ENCODE measurements at places on chromosomes 3 and 15.

DNA sequence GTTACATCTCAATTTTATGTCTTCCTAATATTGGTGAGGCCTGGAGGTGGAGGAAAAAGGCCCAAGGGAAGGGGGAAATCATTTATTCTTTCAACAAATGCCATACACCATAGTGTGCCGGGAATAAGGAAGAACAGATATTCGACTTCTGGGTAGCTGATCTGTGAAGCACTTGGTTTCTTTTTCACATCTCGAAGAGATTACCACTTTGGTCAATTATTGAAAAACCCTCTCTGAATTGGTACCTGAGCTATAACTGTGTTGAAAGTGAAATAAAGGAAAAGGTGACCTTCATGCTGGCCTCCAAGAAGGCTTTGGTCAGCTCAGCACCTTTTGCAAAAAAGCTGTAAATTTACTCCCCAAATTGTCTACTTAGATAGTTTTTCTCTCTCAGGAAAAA, 14.2 kb upstream of the MB21D2 start:
- ATAC-seq, result no peak

- ATAC-seq, result no peak
These were observed 687 bp downstream of the GPR176 start for GRCh38 chr15:39919411-39919747.

- no peak for ATAC-seq
These were observed at the start of gene TIMP4 for GRCh38 chr3:12158387-12159226. Gene TIMP4, minus strand, starts transcription at chr3:12158912. Its CDS starts 72 bp downstream, at chr3:12158840.

DNA sequence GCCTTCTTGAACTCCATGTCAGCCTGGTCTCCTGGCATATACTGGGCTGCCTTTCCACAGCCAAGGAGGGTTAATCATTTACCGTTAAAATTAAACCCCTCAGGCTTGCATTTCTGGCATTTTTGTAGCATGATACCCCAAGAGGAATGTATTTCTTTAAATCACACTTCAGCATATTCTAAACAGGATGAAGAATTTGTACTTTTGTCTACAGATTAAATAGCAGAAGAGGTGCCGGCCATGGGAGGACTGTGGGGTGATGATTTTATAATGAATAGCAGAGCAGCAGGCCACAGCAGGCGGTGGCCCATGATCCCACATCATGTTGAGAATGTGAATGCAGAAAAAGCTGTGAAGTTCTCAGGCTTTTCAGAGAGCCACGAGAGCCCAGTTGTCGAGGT, 90.2 kb downstream of the ARNT2 start:
- no peak for ATAC-seq

DNA sequence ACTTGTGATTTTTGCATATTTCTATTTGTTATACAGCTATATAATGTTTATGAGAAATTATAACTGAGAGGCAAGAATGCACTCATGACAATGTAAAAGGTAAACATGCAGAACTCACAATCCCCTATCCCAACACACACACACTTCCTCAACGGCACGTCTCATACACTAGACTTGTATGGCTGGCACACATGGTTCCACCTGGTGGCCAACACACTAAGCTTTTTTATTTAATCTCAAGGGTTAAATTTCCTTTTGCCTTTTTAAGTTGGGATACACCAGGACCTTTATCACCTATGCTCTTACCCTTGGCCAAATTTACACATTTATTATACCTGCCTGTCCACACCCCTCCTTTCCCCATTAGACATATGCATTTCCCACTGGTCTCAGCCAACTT, 88.6 kb upstream of the PSMD6 start:
- no peak for ATAC-seq

DNA sequence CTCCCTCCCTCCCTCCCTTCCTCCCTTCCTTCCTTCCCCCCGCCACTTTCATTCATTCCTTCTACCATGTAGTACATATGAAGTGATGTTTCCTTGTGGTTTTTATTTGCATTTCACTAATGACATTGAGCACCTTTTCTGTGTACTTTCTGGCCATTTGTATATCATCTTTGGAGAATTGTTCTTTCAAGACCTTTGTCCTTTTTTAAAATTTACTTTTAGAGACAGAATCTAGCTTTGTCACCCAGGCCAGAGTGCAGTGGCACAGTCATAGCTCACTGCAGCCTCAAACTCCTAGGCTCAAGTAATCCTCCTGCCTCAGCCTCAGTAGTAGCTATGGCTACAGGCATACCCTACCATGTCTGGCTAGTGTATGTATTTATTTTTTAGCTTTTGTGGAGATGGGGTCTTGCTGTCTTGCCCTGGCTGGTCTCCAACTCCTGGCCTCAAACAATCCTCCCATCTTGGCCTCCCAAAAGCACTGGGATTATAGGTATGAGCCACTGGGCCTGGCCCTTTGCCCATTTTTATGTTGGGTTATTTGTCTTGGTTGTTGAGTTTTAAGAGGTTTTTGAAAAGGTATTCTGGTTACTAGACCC, 42.0 kb upstream of the CTDSPL2 start:
- no peak for ATAC-seq

DNA sequence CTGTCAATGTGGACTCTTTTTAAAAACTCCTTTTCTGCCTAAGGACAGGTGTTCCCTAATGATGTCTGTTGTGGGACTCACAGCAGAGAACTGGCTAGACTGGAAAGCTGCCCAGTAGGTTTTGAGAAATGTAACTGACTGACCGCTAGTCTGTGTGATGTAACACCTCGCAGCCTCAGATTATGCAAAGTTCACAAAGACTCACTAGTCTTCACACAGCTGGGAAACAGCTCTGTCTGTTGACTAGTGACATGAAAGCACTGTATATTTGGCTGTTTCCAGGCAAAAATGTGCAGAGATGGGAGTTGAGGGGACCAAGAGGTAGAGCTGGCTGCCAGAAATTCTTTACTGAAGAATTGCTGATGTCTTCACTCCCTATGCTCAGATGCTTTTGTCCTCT, 10.3 kb downstream of the PDZRN3 start:
- no peak for ATAC-seq

DNA sequence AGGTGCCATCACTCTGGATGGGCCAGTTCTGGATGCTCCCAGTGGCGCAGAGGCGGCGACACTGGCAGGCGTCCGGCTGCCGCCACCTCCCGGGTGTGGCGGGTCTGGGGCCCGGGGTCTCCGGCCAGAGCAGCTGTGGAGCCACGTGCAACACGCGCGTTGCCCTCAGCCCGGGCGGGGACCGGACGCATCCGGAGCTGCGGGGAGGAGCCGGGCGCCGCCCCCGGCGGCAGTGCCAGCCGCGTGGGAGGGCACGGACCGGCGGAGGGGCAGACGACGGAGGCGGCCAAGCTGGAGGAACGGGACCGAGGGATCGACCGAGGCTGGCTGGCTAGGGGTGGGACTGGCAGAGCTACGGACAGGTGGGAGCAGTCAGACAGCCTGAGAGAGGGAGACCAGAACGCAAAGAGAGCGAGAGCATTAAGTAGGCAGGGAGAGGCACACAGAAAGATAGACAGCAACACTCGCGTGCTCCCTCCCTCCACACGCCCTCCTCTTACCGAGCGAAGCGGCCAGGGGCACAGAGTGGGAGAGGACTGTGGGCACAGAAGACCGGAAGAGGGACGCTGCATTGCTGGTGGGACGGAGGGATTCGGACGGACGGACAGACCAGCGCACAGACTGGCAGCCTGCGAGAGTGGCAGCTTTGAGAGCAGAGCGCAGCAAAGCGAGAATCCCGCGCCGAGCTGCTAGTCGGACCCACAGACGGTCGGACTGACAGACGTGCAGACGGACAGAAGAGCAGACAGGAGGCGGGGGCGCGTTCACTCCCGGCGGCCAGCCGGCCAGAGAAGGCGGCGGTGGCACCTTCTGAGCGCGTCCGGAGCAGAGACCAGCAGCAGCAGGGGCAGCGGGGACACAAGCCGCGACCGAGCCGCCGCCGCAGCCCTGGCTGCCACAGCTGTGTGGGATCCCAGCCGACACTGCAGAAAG, at the start of gene ARPP21:
ARPP21 (plus strand) TSS at position 272 of the 933 bp plus-strand sequence. CDS start 42,227 bp downstream, outside the sequence.
- peak; percentile 11 for ATAC-seq

GRCh38 chr15:80846031-80846815, 67.1 kb downstream of the CEMIP start:
- no peak for ATAC-seq

GRCh38 chr15:40550341-40551037, 14.4 kb downstream of the CCDC32 start:
- no peak for ATAC-seq

DNA sequence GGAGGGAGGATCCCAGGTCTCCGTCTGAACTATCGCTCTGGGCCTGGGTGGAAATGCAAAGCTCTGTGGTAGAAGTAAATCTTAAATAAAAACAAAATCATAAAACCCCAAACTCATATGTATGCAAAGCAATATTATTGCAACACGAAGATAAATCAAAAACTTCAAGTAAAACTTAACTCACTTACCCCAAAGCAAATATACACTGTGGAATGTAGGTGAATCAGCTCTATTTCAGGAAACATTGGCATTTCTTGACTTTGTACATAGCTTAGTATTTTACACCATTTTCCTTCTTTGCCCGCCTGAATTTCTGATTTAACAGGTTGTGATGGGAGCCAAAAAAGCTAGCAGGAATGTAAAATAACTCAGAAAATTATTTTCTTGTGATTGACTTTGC, 126.2 kb downstream of the TPRG1 start:
- ATAC-seq, result no peak

GRCh38 chr15:66128116-66128680, 125.4 kb downstream of the MEGF11 start:
- no peak for ATAC-seq

DNA sequence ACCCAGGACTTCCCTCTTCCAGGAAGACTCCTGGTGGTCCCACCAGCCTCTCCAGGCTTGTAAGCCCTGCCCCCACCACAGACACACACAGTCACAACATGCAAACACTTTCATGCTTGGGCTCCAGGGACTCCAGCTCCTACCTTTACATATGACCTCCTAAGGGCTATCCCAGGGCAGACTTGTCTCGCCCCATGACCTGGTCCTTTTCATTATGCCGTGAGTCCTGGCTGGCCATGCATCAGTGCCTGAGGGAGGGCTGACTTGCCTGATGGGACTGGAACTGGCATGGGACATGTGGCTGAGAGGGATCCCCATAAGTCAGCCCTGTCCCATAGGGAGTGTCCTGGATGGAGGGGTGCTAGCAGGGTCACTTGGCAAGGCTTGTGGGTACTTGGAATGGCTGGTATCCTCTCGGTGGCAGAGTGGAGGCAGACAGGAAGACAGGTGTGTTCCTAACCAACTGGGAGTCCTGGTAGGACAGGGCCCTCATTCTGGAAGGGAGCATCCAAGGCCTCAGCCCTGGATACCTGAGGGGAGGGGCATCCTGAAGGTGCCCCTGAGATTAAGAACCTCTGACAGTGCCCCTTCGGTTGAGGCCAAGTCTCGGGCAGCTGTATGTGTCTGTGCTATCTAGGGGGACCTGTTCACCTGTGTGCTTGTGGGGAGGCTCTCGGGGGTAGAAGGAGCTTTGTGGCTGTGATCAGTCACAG, 540 bp upstream of the HHATL start:
- no peak for ATAC-seq

DNA sequence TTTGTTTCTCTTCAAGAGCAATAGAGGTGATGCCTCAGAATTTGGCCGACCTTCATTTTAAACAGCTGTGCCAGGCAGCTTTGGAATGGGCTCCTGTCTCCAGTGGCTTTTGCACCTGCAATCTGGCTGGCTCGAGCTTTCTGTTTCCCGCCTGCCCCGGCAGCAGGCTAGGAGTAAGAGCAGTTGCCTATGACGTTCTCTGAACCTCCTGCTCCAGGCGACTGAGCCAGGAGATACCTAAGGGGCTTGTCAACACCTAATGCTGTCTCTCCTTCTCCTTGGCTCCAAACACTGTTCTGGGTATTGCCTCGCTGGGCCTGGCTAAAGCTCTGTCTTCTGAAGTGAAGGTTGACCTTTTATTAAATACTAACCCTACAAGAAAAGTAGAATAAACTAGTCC, 229.9 kb downstream of the LRRN1 start:
- no peak for ATAC-seq

DNA sequence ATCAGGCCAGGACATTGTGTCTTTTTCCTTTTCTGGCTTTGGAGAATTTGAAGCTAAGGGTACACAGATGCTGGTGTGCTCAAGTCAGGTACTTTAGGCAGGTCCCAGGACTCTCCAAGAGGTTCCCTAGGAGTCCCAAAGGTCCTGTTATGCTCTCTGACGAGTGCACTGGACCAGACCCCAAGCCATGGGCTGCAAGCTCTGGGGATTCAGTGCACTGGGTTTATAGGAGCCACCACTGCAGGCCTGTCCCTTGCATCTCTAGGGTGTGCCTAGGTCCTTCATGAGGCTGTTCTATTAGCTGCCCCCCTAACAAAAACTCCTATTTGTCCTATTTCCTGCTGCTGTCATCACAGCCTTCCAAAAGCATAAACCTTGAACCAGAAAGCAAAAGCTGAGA, 31.9 kb upstream of the BFSP2 start:
- ATAC-seq, result no peak

GRCh38 chr3:94405258-94406035, 342.6 kb downstream of the NSUN3 start:
- ATAC-seq, result no peak

DNA sequence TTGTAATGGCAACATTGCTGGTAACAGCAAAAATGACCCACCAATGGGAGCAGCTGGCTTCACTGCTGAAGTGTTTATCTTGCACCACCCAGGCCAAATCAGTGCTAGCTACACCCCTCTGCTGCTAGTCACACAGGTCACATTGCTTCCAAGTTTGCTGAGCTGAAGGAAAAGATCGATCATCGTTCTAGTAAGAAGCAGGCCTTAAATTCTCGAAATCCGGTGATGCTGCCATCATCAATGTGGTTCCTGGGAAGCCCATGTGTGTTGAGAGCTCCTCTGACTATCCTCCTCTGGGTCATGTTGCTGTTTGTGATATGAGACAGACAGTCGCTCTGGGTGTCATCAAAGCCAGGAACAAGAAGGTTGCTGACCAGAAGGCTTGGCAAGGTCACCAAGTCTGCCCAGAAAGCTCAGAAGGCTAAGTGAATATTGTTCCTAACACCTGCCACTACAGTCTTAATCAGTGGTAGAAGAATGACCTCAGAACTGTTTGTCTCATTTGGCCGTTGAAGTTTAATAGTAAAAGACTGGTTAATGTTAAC, 21.2 kb downstream of the TM4SF4 start:
- ATAC-seq, result peak; percentile 30

- ATAC-seq, result no peak
These were observed 504.9 kb downstream of the TBL1XR1 start for GRCh38 chr3:176692199-176692965.

- ATAC-seq, result no peak
These were observed 27.3 kb downstream of the DUT start for GRCh38 chr15:48358229-48359152.

- no peak for ATAC-seq
These were observed 61.8 kb downstream of the FGD5 start for GRCh38 chr3:14880447-14881106.

- no peak for ATAC-seq
These were observed 62.7 kb downstream of the EOMES start for GRCh38 chr3:27659279-27660021.

DNA sequence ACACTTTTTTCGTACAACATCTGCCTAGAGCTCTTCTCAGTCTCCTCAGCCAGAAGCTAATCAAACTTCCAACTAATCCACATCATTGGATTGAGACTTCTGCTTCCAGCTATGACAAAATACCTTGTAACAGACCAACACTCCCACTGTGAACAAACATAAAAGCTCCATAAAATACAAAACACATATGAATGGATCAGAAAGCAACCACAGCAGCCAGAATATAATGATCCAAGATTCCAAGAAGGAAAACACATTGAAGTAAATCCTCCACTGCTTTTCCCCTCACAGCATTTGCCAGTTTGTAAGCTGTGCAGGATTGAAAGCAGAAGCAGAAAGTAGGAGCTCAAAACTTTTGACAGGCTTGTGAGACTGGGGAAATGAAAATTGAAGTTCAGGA, 863.2 kb downstream of the TUSC7 start:
- no peak for ATAC-seq

GRCh38 chr15:85865070-85865684, 70.5 kb upstream of the KLHL25 start:
- no peak for ATAC-seq
